ENCODE measurements at places on chromosomes 5 and 9.
A peak's percentile ranks its signal among the peaks of the same experiment; 100 is the strongest.

DNA sequence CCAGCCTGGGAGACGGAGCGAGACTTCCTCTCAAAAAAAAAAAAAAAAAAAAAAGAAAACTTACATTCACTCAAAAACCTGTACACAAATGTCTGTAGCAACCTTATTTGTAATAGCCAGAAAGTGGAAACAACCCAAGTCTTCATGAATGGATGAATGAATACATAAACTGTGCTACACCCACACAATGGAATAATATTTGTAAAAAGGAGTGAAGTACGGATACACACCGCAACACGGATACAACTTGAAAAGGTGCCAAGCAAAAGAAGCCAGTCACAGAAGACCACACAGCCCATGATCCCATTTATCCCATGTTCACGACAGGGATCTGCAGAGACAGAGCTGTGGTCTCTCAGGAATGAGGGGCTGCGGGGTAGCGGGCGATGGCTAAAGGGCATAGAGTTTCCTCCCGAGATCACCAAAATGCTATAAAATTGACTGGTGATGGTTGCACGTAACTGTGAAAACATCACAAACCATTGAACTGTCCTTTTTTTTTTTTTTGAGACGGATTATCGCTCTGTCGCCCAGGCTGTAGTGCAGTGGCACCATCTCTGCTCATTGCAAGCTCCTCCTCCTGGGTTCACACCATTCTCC, 76.2 kb upstream of the COL5A1 start:
- no peak for DNase-seq

GRCh38 chr9:129281506-129282145, 103.6 kb upstream of the IER5L start:
- no peak for DNase-seq

- DNase-seq = peak; percentile 33
Measured at GRCh38 chr5:134581241-134581981, 51.2 kb downstream of the SAR1B start.

DNA sequence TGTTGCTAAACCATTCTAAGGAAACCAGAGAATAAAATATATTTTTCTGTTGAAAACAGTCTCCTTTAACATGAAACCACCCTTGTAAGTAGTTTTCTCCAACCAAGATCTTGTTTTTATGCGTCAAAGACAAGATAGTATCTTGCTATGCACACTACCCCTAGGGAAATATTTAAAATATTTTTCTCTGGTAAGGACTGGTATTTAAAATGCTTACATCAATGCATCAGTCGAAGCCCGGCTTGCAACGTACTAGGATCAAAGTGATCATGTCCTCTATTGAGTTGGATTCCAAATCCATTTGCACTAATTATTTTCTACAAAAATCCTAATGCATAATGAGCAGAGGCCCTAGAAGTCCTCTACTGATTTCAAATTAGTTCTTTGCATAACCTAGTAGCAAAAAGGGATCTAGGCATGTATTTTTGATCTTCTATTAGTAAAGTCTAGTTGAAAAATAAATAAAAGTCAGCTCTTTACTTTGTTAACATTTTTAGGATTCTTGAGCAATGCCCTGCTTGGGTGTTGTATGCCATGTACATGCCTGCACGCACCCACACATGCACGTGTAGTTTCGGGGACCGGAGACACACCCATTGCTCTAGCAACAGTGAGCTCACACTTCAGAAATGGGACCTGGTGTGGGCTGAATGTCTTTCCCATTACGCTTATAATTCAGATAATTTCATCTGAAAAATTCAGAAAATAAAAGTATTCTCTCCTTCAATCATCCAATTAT, 165.0 kb upstream of the GPR151 start:
- DNase-seq = no peak

Measured in hypothalamus (tissue), 51 donors.